Hypothalamus (tissue), 51 donors: ENCODE measurements at places on chromosomes 2 and 18.

- DNase-seq, result no peak
Observed at GRCh38 chr2:239601880-239602279, 201.1 kb upstream of the HDAC4 start.

DNA sequence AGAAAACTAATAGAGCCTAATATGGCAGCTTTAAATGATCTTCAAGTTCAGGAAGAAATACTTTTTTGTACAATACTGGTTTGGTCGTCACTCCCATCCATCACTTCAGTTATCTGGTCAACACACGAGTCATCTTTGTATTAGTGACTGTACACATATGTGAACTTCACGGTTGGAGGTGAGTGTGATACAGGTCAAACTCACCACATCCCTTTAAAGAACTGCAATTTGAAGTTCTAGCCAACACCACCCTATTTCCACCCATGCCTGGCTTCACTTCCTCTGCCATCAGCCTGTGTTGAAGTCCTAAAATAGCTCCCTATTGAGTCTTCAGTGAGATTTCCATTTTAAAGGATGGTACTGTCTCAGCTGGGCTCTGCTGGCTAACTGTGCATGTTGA lies 361.9 kb downstream of the TXNL1 start:
- no peak for DNase-seq

GRCh38 chr2:172282944-172283343 lies 144.4 kb upstream of the ITGA6 start:
- DNase-seq, result no peak

DNA sequence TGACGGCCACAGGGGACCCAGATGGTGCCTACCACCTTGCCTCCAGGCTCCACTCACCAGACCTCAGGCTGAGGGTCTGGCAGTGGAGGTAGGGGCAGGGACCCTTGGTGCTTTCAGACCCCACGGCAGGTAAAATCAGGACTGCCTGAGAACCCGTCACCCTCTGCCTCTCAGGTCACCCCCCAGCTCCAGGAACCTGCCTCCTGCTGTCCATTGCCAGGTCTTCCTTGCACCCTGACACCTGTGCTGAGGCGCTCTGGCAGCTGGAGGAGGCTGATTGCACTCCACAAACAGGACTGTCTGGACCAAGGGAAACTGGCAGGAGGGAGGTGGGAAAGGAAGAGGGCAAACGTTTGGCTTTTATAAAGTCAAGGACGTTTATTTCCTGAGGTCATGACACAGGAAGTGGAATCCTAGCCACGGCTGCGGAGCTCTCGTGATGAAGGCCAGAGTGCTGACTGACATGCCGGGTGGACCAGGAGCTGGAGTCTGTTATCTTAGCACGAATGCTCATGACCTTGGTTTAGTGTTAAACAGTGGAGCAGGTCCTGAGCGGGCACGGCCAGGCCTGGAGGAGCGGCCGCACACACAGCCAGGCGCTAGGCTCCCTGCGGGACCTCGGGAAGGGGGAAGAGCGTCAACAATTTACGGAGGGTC lies 40.5 kb downstream of the ANO7 start:
- no peak for DNase-seq

DNA sequence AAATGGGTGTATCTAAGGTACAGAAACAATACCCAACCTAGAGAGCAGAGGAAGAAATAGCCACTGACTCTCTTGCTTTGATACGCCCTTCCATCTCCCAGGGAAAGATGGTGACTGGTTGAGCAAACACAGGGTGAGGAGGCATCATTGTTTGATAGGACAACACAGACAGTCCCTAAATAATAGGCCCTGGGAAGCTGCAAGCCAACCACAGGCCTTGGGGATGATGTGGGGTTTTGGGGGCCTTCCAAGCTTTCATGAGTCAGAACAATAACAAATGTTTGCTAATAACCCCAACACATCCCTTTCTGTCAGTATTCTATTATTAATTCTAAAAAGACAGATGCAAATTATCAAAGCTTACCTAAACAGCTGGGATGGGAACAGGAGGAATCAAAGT lies 9.8 kb downstream of the LGALSL start:
- DNase-seq, result no peak

- no peak for DNase-seq
Observed at GRCh38 chr18:10413722-10414121, 40.7 kb upstream of the APCDD1 start.

DNA sequence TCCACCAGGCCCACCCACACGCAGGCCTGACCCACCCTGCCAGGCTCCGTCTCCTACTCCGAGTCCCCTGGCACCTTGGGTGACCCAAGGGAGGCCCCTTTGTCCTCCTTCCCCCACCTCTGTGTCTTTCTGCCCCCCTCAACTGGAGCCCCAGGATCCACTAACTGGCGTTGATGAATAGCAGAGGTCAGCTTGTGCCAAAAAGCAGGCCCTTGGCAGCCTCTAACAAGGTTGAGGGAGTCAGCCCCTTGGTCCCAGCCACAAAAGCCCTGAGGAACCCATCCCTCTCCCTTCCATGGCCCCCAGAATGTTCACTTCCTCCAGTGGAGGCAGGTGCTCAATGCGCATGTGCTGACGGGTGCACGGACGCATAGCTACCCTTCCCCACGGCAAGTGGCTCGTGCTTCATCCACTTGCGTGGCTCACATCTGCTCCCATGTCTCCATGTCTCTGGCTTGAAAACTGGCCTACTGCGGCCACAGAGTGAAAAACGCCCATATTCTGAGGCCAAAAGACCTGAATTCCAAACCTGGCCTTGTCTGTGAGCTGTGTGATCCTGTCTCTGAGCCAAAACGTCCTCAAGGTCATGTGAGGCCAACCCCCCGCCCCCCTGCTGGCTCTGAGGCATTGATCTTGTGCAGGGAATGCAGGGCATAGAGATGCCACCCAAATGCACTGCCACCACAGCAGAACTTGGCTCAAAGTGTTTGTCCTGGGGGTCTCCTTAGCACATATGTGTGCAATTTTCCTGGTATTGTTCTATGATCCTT lies 19.0 kb upstream of the PTMA start:
- no peak for DNase-seq

DNA sequence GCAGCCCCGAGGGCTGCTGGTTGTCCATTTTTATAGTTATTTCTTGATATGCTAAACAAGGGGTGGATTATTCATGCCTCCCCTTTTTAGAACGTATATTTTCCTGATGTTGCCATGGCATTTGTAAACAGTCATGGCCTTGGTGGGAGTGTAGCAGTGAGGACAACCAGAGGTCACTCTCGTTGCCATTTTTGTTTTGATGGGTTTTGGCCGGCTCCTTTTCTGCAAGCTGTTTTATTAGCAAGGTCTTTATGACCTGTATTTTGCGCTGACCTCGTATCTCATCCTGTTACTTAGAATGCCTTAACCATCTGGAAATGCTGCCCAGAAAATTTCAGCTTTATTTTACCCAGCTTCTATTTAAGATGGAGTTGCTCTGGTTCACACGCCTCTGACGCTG lies 825.8 kb upstream of the CDH2 start:
- no peak for DNase-seq

- no peak for DNase-seq
Observed at GRCh38 chr2:83115606-83116005, 1343.5 kb downstream of the SUCLG1 start.

DNA sequence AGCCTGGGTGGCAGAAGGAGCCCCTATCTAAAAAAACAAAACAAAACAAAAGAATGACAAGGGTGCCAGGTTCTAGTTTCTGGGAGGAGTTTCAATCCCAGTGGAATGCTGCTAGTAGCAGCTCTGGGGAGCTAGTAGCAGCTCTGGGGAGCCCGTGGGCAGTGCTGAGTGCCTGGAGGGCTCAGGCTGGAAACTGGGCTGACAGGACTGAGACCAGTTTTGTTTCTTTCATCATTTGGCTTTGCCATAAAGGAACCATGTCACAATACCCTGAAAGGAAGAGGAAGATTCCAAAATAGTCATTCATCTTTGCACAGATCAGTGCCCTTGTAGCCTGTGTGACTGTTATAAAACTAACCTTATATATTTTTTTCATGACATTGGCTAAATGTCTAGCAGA lies 10.6 kb downstream of the MFSD6 start:
- DNase-seq, result no peak

- DNase-seq, result no peak
Observed at GRCh38 chr18:44625386-44625785, 55.3 kb upstream of the SETBP1 start.

DNA sequence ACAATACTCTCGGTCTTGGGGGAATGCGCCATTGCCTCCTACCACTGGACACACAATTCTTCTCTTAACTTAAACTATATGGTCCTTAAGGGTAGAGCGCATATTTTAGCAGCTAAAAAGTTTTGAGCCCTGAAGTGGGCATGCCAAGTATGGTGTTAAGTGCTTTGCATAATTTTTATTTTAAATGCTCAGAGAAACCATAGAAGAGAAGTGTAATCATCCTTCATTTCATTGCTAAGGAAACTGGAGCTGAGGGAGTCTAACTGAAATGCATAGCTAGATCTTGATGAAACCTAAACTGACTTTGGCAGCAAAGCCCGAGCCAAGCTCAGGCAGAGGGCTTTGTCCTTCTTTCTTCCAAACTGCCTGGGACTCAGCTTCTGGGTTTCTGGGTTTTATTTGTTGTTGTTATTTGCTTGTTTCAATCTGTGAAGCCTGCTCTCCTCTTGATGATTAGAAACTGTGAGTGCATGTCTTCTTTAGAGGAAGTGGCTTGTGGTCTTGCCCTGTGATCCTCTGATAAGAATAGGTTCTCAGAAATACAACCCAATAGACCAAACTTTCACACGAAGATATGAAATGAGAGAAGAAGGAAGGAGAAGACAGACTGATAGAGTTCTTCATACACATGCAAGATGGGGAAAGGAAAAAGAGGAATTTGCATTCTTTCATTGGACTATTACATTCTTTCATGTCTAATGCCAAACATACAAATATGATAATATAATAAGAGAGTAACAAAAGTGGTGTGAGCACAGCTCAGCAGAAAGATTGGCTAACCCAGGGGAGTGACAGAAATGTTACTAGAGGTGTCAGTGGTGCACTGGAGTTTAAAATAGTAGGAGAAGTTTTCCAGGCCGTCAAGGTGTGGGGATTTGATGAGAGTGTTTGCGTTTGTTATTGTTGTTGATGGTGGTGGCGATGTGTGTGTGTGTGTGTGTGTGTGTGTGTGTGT lies 7.5 kb upstream of the RNF144A start:
- DNase-seq, result no peak

- no peak for DNase-seq
Observed at GRCh38 chr2:18078216-18078615, 199.7 kb downstream of the KCNS3 start.

DNA sequence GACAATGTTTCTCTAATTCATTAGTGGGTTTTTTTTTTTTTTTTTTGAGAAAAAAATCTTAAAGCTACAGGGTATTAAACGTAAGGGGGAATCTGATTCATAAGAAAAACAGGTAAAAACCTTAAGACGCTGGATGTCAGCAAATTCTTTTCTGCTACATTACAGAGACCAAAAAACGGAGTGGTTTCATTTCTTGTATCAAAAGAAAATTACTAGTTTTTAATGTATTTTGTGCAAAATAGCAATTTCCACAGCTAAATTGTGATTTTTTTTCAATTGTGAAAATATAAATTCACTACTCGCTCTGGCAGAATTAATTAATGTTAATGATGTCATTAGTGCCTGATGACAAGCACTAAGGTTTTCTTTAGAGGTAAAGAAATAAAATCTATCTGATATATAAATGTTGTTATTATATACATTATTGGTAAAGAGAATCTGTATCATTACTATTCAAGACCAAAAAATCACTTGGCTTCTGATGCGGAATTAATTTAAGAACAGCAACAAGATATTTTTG lies 9.9 kb downstream of the OTX1 start:
- no peak for DNase-seq

DNA sequence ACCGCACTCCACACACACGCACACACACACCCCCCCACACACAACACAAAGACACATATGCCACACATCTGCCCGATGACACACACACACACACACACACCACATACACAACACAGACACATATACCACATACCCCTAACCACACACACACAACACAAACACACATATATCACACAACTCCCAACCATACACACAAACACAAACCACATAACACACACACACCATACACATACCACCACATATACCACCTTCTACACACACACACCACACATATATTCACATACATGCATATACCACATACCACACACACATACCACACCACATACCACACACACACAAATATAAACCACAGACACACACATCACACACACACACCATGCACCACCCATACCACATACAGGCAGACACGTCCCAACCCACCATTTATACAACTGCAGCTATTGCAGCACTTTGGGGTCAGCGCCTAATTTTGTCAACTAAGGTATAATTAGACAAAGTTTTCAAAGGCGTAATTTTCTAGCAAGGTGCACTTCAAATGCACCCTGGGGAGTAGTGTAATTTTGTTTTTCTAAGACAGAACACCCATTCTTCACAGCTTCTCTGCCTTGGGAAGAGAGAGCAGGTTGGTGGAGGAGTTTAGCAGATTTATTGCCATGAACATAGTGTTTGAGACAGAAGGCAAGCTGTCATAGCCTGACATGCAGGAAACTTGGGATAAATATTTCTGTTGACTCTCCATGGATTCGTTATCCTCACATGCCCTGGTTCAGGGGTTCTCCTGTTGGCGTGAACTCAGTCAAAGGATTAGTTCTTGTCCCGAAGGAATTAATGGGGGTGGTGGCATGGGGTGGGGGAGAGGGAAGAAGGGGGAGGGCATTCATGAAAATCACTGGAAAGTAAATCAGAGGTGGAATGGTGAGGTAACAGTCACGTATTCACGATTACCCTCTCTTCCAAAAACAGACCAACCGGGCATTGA lies 416.1 kb downstream of the LPIN1 start:
- DNase-seq, result no peak

DNA sequence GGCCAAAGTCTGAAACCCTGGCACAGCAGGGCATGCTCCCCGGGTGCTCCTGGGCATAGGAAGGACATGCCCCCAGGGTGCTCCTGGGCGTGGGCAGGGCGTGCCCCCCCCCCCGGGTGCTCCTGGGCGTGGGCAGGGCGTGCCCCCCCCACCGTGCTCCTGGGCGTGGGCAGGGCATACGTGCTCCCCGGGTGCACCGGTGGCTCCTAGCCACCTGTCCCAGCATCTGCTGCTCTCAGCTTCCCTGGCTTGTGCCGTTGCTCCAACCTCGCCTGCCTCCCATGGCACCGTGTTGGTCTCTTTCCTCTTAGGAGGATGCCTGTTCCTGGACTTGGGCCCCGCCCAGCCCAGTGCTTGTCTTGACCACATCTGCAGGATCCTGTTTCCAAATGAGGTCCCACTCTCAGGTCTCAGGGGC lies 95.6 kb upstream of the CTDP1 start:
- no peak for DNase-seq

- no peak for DNase-seq
Observed at GRCh38 chr2:10360850-10361588, 58.3 kb downstream of the HPCAL1 start.

DNA sequence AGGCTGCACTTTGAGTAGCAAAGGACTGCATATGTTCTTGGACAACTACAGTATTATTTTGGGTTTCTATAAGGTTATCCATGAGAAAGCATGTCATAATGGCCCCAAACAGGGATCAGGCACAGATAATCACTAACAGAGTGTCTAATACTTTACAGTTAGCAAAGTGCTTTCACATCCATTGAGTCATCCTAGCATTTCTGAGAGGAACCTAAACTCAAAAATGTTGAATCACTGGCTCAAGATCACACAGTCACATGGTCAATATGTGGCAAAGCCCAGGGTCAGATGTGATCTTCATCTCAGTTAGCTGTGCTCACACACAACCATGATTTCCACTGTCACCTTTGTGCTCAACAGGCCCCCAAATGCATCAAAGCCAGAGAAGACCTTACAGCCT lies 156.1 kb upstream of the VRK2 start:
- no peak for DNase-seq

- DNase-seq, result no peak
Observed at GRCh38 chr2:138060301-138060635, 96.0 kb downstream of the HNMT start.
